CD8-positive, alpha-beta memory T cell (primary cell): ENCODE measurements at places on chromosomes 5 and 9. TPM values are rescaled to one million over a fixed set of nuclear protein-coding genes. Genes with fewer than 3 reads are reported as not detected.

The NTNG2 gene
- polyA plus RNA-seq, result 3.6 TPM

The FBP2 gene
- not detected for polyA plus RNA-seq

The IL7R gene
- 761 TPM for polyA plus RNA-seq

The HAVCR2 gene
- 7.5 TPM for polyA plus RNA-seq

The DMRT3 gene
- polyA plus RNA-seq, result not detected

The KCNV2 gene
- not detected for polyA plus RNA-seq

The CDH10 gene
- not detected for polyA plus RNA-seq

The ANKRD31 gene
- polyA plus RNA-seq, result 0.33 TPM

The ENG gene
- polyA plus RNA-seq, result 7.9 TPM

The TRAF1 gene
- polyA plus RNA-seq, result 12.1 TPM

The GDA gene
- not detected for polyA plus RNA-seq

The GLRA1 gene
- polyA plus RNA-seq, result not detected

The PIP5KL1 gene
- polyA plus RNA-seq, result 0.89 TPM

The EGFLAM gene
- not detected for polyA plus RNA-seq

The DIPK1B gene
- polyA plus RNA-seq, result not detected

The REEP2 gene
- 0.24 TPM for polyA plus RNA-seq

The SRD5A1 gene
- 7.2 TPM for polyA plus RNA-seq

The TIFAB gene
- polyA plus RNA-seq, result not detected

The ADAMTS16 gene
- not detected for polyA plus RNA-seq

The SLC25A2 gene
- polyA plus RNA-seq, result not detected

The RANBP6 gene
- 17.5 TPM for polyA plus RNA-seq

The ENTPD8 gene
- not detected for polyA plus RNA-seq

The PCDHA13 gene
- not detected for polyA plus RNA-seq

The CSNK1G3 gene
- 25.5 TPM for polyA plus RNA-seq

The OR4F3 gene
- not detected for polyA plus RNA-seq

The CNTRL gene
- 24.6 TPM for polyA plus RNA-seq

The TLR4 gene
- not detected for polyA plus RNA-seq

The SV2C gene
- not detected for polyA plus RNA-seq

The ENTREP1 gene
- polyA plus RNA-seq, result not detected

The TSSK1B gene
- polyA plus RNA-seq, result not detected

The NACC2 gene
- 2.9 TPM for polyA plus RNA-seq

The SPINK4 gene
- not detected for polyA plus RNA-seq

The LCN1 gene
- polyA plus RNA-seq, result not detected

The PCDHGB4 gene
- 0.08 TPM for polyA plus RNA-seq

The SH3TC2 gene
- polyA plus RNA-seq, result not detected

The PCDHA12 gene
- polyA plus RNA-seq, result not detected

The ANKRD33B gene
- polyA plus RNA-seq, result 0.06 TPM

The IL4 gene
- polyA plus RNA-seq, result not detected
